Body of pancreas (tissue), 4 donors: ENCODE measurements at places on chromosomes 12 and 14. TPM values are rescaled to one million over a fixed set of nuclear protein-coding genes. Genes with fewer than 3 reads are reported as not detected.

DNA sequence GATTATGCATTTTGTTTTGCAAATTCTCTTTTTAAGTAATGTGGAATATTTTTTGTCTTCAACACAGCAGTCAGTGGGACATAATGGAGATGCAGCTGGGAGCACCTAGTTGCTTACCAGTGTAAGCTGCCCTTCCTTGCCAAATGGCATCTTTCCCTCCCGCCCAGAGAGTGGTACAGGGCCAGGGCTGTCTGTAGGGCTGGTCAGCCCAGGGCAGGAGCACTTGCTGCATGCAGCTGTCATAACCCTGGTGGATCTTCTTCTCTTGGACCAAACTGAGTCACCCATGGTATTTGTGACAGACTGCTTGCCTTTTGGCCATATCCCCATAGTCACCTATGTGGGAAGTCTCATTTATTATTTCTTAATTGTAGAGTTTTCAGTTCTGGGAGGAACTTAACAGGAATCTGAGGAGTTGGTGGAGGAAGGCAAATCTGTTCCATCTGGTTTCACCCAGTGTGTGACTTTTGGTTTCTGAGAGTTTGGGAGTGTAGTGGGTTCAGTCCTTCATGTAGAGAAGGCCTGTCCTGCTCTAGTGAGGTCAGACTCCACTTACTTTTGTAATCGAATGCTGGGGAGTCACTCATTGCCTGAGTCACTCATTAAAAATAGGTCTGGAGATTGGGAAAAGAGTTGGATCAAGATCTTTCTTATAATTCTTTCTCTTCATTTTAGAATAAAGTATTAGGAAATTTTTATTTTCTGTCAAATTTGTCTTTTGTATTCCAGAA lies 62.0 kb upstream of the ASPG start:
- no peaks in the 10 kb centered on the region for H3K36me3 ChIP-seq
- no peaks in the 10 kb centered on the region for H3K4me1 ChIP-seq
- no peak overlapping the region for H3K4me3 ChIP-seq

CERS5 gene
- 20.2 TPM for total RNA-seq

MIP gene
- total RNA-seq, result not detected

DNA sequence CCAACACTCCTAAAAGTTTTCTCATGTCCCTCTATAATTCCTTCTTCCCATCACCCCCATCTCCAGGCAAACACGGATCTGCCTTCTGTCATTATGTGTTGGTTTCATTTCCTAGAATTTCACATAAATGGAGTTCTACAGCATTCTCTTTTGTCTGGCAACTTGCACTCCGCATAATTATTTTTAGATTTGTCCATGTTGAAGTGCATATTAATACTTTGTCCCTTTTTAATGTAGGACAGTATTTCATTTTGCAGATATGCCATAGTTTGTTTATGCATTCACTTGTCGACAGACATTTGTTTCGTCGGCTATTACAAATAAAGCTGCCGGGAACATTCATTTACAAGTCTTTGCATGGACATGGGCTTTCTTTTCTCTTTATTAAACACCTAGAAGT lies 150.0 kb downstream of the CRADD start:
- DNase-seq, result no peak
- no peak overlapping the region for H3K27ac ChIP-seq
- H3K4me1 ChIP-seq, result no peaks in the 10 kb centered on the region
- no peaks in the 10 kb centered on the region for H3K36me3 ChIP-seq
- H3K4me3 ChIP-seq, result no peak overlapping the region

DNA sequence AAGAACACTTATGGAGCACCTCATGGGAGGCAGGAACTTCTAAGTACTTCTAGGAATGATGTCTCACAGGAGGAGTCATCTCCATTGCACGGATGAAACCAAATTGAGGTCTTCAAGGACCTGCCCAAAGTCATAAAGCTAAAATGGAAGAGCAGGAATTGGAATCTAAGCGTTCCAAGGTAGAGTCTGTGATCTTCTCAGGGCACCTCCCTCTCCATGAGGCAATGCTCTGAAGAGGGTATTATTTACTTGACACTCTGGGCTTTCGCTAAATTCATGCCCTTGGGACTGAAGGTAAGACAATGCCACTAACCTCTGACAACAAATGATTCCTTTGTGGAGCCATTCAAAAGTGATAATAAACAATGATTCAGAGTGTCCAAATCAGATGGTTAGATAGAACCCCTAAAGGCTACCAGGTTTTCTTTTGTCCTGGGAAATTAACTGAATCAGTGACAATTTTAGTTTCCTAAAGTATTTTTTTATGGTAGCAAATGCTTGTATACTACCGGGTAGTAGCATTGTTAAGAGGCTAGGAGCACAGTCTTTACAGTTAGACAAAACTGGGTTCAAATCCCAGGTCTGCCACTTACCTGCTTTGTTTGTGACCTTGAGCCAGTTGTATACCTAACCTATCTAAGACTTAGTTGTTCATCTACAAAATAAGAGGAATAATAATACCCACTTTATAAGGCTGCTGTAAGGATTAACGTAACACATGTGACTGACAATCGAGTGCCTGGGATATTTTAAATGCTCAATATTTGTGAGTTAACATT lies 12.3 kb downstream of the HMGA2 start:
- DNase-seq, result no peak
- H3K36me3 ChIP-seq, result no peaks in the 10 kb centered on the region
- H3K27ac ChIP-seq, result no peak overlapping the region
- H3K4me1 ChIP-seq, result no peaks in the 10 kb centered on the region
- no peaks in the 10 kb centered on the region for H3K27me3 ChIP-seq
- no peak overlapping the region for H3K4me3 ChIP-seq

DNA sequence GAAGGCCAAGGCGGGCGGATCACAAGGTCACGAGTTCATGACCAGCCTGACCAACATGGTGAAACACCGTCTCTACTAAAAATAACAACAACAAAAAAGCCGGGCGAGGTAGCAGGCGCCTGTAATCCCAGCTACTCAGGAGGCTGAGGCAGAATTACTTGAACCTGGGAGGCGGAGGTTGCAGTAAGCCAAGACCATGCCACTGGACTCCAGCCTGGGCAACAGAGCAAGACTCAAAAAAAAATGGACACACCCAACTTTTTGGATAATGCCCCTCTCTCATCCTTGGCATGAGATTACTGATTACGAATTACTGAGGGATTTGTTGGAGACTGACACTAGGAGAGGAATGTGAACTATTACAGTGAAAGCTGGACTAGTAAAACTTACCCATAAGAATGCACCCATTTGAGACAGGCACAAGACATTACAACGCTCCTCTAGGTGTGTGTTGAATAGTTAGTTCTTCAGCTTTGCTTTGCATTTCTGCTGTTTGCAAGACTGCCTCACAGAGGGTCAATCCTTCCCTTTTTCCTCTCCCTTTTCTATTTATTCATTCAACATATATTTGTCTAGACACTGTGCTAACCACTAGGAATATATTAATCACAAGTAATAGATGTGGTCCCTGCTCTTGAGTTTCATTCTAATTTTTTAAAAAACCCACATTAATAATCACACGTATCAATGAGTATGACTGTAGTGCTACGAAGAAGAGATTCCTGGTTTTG lies 46.0 kb upstream of the OR5AU1 start:
- no peak for DNase-seq
- H3K27me3 ChIP-seq, result no peaks in the 10 kb centered on the region
- no peaks in the 10 kb centered on the region for H3K4me1 ChIP-seq
- H3K4me3 ChIP-seq, result no peak overlapping the region

HHIPL1 gene
- 0.26 TPM for total RNA-seq

DNA sequence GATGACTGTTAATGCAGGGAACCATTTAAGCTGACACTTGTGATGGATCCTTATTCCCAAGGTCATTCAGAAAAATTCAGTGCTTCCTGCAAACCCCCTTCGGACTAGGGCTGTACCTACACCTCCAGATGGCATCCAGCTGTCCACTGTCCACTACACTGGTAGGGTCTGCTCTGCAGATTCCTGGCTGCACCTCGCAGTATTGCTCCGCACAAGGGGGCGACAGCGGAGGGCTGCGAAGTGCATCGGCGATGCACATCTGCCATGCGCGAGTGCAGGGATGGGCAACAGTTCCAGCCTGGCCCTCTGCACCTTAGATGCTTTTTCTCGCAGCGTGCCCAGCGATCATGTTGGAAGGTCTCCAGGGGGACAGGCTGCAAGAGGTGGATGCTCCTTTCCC lies 55.5 kb downstream of the KCNA5 start:
- no peaks in the 10 kb centered on the region for H3K36me3 ChIP-seq
- H3K4me1 ChIP-seq, result no peaks in the 10 kb centered on the region
- DNase-seq, result no peak
- H3K27me3 ChIP-seq, result no peaks in the 10 kb centered on the region

- H3K36me3 ChIP-seq, result no peaks in the 10 kb centered on the region
- no peak for DNase-seq
- H3K4me1 ChIP-seq, result no peaks in the 10 kb centered on the region
- no peak overlapping the region for H3K4me3 ChIP-seq
Observed at GRCh38 chr14:75361751-75362433, 65.9 kb upstream of the JDP2 start.
